ENCODE measurements at places on chromosomes 11 and 22.

GRCh38 chr11:65862191-65862735 is 2.0 kb downstream of the MUS81 start:
- DNase-seq = no peak

GRCh38 chr22:36411589-36412258 is 24.0 kb upstream of the MYH9 start:
- DNase-seq = no peak

- DNase-seq = no peak
Measured at GRCh38 chr22:27210111-27210730, 552.8 kb downstream of the MIAT start.

- DNase-seq = no peak
Measured at GRCh38 chr11:68213135-68213515, at the start of gene KMT5B. Gene KMT5B (minus strand): TSS chr11:68213296. CDS start chr11:68190076, 23,220 bp downstream.

GRCh38 chr22:17140826-17141766 is 18.0 kb downstream of the HDHD5 start:
- no peak for DNase-seq

GRCh38 chr11:117249571-117249970 is 17.1 kb downstream of the RNF214 start:
- no peak for DNase-seq

DNA sequence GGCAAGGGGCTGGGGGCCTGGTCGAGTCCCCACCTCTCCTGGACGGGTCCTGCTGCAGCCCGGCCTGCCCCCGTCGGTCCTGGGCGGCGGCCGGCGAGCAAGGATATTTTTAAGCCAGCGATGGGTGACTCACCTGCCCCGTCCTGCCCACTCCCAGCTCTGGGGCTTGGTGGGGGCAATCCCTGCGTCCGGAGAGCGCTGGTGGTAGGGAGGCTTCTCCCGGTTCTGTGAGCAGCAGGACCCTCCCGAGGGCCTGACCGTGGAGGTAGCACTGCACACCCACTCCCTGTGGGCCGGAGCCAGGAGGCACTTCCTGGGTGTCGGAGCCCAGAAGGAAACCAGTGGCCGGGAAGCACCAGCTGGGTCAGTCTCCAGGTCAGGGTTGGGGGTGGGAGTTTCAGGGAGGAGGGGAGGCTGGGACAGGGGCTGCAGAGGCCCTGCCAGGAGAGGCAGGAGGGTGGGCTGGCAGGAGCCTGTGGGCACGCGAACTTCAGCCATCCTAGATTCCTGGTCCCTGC is 467 bp downstream of the EPS8L2 start:
- DNase-seq = no peak

DNA sequence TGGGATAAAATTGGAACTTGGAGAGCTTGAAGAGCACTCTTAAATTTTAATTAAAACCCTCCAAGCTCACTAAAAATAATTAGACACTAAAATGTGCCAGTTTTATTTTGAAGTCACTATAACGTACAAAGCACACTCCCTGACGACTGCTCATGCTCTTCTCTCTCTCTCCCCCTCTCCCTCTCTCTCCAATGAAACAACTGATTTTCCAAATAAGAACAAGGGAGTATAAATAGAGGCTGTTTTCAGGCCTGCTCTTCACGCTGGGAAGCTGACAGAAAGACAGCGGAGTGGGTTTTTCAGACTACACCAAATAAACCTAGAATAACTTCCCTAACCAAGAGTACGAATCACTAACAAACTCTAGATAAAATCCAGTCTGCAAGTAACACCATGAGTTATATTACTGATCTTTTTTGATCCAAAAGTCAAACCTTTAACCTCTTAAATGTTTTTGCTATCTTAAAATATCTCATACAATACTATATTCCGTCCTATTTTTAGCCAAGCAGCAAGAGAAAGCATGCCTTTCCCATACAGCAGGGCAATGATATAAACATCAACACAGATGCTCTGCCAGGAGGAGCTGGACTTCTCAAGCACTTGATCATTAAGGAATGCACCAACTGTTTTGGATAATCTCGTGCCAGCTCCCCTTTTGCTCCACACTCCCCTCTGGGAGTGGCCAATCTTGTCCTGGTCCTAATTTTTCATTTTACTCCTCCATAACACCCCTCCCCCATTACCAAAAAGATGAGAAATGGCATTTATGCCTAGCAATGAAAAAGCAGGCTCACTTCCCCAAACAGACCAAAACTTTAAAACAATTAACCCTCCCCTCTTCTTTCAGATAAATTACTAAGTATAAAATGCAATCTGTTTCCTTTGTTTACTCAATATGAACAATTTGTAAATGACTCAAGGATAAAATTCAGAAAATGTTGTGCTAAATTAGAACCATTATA is 116.9 kb downstream of the SOX6 start:
- DNase-seq = no peak

DNA sequence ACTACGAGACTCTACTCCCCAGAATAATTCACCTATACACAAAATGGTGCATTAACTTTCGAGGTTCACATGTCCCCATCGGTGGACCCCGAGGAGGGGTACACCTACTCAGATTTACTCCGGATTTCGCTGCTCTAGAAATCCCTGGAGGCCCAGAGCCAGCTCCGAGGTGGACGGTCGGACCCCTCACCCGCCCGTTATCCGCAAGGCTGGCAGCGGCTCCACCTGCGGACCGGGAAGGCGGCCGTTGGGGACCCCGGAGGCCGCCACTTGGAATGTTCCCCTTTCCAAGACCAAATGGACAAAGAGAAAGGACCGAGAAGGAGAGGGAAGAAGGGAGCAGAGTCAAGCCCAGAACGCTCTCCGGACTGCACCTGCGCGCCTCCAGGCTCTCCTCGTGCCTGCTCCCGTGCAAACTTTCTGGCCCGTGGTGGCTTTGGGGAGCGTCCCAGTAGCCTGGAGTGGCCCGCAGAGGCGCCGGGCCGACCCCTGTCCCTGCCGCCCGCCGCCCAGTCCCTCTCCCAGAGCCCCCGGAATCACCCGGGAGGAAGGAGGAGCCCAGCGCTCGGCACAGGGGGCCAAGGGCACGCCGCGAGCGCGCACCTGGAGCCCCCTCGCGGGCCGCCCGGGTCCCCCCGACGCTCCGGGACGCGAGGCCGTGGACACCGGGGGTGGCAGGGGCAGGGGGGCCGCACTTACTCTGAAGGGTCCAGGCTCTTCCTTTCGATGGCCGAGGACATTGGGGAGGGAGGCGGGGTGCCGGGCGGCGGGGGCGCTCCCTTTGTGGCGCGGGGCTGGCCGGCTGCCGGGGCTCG is 23.0 kb downstream of the LMO2 start:
- DNase-seq = no peak

- no peak for DNase-seq
Measured at GRCh38 chr22:19958083-19959042, 16.7 kb upstream of the TXNRD2 start.

GRCh38 chr22:23709107-23709506 is 18.3 kb downstream of the RGL4 start:
- no peak for DNase-seq

GRCh38 chr11:64007629-64008282 is 21.5 kb downstream of the OTUB1 start:
- no peak for DNase-seq

- no peak for DNase-seq
Measured at GRCh38 chr11:35178067-35178805, 39.3 kb downstream of the CD44 start.

- DNase-seq = no peak
Measured at GRCh38 chr11:15675683-15676082, 561.0 kb downstream of the INSC start.

GRCh38 chr11:77106321-77106720 is 3.7 kb downstream of the OMP start:
- DNase-seq = no peak

GRCh38 chr11:19800162-19800561 is 87.5 kb downstream of the NAV2 start:
- no peak for DNase-seq

DNA sequence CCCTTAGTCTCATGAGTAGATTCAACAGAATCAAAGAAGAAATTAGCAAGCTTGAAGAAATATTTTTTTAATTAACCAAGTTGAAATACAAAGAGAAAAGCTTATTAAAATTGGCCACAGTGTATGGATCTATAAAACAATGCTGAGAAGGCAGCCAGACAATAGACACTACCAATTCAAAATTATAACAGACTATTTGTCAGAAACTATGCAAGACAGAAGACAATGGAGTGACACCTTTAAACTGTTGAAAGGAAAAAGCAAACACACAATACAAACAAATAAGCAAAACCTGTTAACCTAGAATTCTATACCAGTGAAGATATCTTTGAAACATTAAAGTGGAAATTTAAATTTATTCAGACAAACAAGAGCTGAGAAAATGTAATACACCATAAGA is 225.4 kb downstream of the CASP12 start:
- no peak for DNase-seq

- DNase-seq = no peak
Measured at GRCh38 chr11:10605941-10606381, 37.5 kb upstream of the LYVE1 start.

DNA sequence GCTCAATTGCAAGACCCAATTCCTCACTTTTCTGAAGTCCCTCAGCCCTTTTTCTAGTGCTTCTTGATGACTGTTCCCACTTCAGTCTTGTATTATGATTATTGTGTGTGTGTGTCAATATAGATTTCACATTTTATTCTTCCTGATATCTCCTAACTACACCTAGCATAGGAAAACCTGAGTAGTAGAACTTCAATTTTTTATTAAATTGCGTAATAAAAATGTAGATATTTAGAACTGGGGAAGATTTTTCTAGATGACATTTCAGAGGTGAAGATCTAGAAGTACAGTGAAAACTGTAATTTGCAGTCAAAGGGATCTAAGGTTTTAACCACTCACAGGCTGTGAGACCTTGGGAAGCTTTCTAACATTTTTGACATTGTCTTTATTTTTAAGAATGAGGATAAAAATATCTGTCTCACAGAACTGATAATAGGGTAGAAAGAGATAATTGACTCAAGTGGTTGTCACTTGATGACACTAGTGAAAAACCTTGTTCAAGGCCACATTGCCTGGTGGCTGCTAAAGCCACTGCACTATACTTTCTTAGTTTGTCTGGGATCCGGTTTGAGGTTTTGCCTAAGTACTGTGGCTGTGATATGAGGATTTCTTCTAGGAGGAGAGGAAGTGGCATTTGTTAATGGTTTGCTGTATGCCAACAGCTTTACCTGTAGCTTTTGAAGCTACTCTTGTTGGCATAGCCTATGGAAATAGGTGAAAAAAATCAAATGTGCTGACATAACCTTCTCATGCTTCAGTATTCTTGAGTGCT is 32.2 kb upstream of the SESN3 start:
- DNase-seq = no peak

- no peak for DNase-seq
Measured at GRCh38 chr11:118908901-118909618, 16.7 kb downstream of the BCL9L start.

- no peak for DNase-seq
Measured at GRCh38 chr22:39684702-39685281, 114.2 kb downstream of the CACNA1I start.

DNA sequence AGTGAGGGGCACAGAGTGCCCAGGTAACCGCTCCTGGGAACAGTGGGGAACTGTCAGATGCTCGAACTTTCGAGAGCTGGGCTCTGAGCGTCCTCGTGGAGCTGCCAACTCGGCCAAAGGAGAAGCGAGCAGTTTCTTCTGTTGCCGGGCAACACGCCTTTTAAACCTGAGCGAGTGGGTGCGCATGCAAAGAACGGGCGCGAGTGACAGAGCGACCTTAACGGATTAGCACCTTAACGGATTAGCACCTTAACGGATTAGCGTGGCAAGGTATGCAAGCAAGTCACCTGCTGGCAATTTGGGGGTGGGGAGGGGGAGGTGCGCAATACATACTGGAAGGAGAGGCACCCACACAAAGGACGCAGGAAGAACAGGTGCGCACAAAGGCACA is 61.8 kb upstream of the PRODH start:
- no peak for DNase-seq

DNA sequence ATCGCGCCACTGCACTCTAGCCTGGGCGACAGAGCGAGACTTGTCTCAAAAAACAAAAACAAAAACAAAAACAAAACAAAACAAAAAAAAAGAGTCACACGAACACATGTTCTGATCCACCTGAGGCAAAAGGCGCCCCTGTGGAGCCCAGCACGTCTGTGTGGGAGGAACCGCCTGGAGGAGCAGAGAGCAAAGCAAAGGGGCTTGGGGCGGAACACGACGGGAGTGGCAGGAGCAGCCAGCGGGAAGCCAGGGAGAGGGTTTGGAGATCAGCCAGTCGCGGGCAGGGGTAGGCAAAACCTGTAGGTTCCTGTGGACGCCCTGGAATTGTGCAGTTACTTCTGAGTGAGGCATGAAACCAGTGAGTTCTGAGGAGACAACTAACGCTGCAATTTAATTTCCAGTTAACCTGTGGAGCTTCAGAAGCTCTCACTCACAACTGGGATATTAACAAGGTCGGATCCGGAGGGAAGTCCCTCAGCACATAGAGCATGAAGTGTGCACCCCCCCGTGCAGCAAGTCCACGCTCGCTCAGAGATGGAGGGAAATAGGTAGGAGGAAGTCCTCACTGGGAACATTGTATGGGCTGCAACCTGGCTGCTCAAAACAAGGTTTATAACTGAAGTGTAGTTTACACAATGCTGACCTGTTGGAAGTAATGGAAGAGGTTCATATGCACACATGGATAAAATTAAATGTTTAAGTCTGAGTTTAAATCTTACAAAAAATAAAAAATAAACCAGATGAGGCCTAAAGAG is 13.2 kb upstream of the USP18 start:
- DNase-seq = no peak

- DNase-seq = no peak
Measured at GRCh38 chr11:13942971-13943381, 19.5 kb upstream of the SPON1 start.

GRCh38 chr11:74235121-74235520 is 64.0 kb downstream of the PPME1 start:
- DNase-seq = no peak

GRCh38 chr11:114167355-114167754 is 107.8 kb downstream of the ZBTB16 start:
- DNase-seq = no peak

DNA sequence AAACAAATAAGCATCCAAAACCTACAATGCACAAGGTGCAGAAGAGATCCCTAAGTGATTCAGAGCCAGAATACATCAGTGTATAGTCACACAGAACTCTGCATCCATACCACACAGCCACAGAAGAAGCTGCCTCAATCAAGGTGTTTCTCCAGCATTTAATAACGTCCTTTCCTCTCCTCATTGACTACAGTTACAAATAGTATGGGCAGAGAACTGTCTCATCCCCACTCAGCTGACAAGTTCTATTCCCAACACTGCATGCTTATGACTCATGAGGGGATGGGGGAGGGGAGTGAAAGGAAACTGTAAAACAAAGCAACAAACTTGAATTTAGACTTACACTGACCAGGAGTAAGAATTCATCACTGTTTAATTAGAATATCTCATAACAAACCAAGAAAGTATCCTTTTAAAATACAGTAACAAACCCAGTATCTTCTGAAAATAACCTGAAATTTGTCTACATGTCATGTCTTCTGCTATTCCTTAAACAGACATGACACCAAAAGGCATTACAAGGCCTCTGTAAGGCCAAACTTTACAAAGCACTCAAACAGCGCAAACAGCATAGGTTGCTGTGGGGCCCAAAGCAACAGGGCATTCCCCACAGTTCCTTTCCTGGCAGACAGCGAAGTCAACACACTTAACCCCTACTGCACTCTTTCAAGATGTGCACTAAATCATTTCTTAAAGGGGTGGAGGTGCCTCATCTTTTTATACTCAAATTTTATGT is 29.3 kb downstream of the CELF1 start:
- DNase-seq = no peak
